ENCODE measurements at places on chromosomes 16 and 17.

GRCh38 chr16:13571036-13571435, 348.9 kb upstream of the ERCC4 start:
- no peak for DNase-seq

GRCh38 chr17:60345233-60345632, 46.7 kb downstream of the USP32 start:
- DNase-seq: no peak

DNA sequence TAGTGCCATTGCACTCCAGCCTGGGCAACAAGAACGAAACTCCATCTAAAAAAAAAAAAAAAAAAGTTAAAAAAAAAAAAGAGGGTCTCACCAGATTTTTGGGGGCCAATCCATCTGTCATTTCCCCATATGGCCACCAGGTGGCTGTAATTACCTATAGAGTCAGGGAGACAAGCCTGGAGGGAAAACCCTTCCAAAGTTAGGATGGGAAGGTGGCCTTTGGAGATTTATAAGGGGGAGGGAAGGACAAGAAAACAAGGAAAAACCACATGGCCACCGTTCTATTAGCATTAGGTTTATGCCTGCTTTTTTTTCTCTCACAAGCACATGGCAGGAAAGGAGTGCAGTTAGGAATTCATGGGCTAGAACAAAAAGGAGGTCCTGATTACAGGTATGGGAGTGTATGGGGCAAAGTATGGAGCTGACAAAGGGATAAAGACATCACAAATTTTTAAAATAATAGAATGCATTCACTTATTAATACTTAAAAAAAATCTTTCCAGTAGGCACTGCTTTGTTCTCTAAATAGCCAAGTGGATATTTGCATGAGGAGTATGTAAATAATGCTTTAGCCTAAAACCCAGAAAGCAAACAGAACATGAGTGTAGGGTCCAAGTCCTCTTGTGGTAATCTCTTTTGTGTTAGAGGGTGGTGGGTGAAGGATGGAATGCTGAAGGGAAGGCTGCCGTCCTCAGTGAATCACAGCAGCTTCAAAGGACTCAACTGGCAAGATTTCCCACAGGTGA, 5.1 kb downstream of the CYB5D1 start:
- DNase-seq: peak; percentile 78

- no peak for DNase-seq
These were observed 1.2 kb downstream of the ARHGEF15 start for GRCh38 chr17:8311131-8311790.

DNA sequence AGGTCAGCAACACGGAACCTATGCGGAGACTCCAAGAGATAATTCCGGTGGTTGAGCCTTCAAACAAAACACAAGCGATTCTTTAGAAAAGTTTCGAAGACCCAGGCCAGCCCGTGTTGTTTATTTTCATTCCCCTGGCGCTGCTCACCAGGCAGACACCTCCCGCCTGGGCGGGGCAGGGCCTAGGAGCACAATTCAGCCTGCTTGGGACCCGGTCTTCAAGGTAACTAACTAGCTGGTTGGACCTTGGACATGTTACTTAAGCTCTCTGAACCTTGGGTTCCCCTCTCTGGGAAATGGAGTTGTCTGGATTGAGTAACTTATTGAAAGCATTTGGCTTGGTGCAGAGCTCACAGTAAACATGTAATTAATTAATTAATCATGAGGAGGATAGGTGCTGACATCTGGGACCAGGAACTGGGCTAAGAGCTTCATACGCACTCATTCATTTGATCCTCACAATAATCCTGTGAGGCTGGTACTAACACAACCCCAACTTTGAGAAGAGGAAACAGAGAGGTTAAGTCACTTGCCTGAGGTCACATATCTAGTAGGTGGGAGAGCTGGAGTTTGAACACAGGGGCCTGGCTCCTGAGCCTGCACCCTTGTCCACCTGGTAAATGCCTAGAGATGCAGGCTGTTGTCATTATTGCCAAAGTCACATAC, 125.3 kb upstream of the SMURF2 start:
- no peak for DNase-seq

GRCh38 chr17:59277031-59277430, 54.4 kb upstream of the YPEL2 start:
- peak; percentile 79 for DNase-seq

DNA sequence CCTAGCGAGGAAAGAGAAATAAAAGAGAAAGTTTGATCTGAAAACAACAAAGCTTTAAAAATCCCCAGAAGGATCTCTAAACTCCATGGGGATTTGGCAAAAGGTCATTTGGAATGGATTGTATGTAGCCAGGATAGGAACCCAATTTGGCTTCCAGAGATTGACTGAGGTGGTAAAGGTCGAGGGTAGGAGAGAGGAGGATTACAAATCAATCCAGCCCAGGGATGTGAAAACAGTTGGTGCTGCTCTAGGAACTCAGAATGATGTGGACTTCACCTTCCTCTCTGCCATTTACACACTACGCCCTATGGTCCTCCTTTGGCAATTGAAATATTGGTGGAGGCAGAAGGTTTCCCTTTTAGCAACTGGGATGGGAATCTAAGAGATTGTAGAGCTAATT, 18.8 kb upstream of the SMIM36 start:
- no peak for DNase-seq

DNA sequence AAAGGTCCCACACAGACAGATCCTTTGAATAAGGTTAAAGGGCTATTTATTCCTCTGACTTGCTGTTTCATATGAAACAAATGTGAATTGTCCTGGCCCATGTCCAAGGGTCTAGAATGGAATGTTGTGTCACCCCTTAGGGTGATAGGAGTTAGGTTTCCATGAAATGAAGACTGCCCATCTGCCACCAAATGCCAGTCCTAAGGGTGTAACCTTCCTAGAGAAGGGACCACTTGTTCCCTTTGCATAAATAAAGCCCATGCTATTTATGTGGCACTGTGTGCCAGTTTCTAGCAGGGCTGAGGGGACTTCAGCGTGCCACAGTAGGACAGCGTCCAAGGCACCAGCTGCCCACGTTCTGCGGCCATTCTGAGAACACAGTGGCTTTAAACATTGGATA, 171.3 kb downstream of the ABCA8 start:
- no peak for DNase-seq

- DNase-seq: peak; percentile 61
These were observed 122.3 kb downstream of the MRTFB start for GRCh38 chr16:14193316-14193871.

DNA sequence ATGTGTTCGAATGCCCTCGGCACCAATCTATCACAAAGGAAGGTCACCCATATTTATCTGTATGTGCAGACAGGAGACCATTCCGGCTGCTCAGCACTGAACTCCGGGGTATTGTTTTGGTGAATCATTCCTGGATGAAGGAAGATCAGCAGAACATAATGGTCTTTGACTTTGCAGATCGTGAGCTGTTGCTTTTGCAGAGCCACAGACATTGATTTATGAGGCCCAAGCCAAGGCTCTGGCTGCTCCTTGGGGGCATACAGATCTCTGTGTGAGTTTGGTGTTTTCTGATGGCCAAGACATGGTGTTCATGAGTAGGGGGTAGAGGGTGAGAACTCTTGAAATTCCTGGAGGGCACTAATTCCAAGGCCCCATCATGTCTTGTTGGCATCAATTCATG, 458.8 kb upstream of the HSBP1 start:
- no peak for DNase-seq

DNA sequence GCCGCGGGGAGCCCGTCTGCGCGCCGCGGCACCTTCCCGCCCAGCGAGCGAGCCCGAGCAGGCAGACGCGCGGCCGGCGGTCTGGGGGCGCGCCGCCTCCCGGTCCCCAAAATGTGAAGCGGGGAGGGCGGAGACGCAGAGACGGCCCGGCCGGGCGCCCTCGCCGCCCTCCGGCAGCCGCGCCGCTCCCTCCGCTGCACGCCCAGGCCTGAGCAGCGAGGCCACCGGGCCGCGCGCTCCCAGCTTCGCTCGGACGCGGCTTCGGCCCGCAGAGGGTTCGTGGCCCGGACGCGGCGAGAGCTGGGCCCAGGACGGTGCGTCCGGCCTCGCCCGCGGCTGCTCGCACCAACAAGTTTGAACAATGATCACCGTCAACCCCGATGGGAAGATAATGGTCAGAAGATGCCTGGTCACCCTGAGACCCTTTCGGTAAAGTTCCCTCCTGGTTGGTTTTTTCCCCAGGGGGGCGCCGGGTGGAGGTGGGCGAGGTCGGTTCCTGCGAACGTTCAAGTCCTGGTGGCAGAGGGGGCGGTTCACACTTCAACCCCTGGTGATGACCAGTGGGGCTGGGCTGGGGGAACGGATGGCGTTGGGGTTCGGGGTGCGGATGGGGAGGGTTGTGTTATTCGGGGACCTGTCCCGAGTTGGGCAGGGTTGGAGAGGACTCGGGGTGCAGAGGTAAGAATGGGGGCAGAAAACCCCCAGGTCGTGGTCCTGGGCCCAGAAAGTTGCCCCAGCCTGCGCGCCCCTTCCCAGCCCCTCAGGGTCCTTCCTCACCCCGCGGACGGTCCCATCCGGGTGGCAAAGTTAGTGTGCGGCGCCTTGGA, 678 bp downstream of the MGAT5B start:
- DNase-seq: no peak

DNA sequence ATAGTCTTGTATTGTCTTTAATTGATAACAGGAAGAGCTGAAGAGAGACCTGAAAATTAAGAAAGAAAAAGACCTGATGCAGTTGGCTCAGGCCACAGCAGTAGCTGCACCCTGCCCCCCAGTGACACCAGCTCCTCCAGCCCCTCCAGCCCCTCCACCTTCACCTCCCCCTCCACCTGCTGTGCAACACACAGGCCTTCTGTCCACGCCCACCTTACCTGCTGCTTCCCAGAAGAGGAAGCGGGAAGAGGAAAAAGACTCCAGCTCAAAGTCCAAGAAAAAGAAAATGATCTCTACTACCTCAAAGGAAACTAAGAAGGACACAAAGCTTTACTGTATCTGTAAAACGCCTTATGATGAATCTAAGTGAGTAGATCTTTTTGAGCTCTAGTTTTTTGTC, 36.8 kb downstream of the C17orf58 start:
- no peak for DNase-seq

- DNase-seq: peak; percentile 88
These were observed 2.4 kb upstream of the SOCS7 start for GRCh38 chr17:38349097-38349730.

GRCh38 chr17:59756236-59756818, 48.9 kb downstream of the VMP1 start:
- DNase-seq: no peak

GRCh38 chr17:63325808-63326207, 120.3 kb downstream of the CYB561 start:
- DNase-seq: no peak

DNA sequence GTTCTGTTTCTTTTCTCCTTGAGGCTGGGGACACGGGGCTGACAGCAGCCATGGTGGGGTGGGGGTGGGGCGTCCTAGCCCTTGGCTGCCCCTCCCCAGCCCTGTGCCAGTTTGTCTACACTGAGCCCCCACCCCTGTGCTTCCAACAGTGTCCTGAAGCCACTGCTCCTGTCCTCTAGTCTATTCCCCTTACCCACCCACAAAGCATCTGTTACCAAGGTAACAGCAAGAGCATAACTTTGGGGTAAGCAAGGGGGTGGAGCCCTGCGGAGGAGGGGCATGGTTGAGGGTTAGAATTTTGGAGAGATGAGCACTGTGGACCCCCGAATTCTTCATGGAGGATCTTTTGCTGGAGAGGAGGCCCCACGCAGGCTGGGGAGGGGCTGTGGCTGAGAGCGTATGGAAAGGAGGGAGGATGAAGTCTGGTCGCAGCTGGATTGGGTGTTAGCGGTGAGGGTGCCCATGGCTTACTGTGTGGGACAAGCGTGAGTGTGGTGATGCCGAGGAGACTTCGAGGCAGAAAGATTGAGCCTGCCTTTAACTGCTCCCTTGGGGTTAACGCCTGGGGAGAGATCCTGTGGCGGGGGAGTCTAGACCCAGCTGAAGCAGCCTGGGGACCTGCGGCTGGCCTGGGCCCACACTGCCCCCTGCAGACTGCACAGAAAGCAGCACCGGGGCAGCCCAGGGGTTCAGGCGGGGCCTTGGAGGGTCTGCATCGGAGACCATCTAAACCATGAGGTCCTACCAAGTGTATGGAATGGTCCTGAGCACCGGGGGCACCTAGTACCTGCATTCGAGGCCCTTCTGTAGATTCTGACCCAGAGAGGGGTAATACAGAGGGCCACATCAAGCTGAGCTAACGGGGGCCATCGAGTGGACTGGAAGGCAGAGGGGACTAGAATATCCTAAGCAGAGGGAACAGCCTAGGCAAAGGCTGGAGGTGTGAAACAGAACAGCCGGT, 6.1 kb upstream of the STAC2 start:
- peak; percentile 50 for DNase-seq

DNA sequence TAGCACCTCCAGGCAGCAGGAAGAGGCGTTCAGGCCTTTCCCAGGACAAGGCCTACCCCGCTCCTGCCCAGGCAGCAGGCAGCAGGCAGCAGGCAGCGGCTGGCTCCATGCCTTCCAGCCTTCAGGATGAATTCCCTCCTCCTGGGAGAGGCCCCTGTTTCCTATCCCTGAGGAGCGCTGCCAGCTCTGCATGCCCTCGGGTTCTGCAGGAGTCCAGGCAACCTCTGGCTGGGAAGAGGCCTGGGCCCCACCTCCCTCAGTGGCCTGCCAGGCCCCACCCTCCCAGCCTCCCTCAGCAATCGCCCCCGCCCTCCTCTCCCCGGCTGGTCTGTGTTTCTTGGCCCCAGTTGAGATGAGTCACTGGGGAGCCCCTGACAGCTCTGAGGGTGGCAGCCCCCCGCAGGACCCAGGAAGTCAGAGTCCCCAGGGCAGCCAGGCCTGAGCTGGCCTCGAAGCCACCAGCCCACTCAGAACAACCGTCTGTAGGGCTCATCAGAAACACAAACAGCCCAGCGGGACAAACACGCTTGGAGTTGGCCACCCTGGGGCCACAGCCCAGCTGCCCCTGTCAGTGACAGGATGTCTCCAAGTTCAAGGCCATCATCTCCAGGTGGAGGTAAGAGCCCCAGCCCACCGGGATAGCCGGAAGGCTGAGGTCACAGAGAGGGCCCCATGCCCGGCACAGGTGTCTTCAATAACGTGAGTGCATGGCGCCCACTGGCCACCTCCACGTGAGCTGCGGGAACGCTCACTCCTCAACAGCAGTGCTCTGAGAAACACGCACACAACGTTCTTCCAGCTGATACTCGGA, 39.5 kb upstream of the CIBAR2 start:
- DNase-seq: no peak

DNA sequence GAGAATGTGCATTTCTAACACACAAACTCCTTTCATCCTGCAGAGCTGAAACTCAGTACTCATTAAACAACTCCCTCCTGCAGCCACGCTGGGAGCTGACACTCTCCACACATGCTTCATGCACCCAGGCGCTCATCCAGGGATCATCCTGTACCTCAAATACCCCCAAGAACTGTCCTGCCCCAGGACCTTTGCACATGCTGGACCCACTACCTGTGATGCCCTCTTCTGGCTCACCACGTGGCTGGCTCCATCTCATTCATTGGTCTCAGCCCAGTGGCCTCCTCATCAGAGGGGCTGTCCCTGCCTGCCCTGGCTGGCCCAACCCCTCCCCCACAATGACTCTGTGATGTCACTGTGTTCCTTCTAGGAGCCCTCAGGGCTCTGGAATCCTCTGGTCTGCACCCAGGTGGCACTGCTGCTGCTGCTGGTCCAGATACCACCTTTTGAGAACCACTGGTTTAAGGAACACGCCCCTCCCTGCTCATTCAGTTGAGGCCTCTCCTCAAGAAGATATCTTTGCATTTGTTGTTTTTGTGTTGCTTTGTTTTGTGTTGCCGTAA, 160.9 kb upstream of the FOXF1 start:
- DNase-seq: no peak
